ENCODE measurements at places on chromosomes 3 and 15.

DNA sequence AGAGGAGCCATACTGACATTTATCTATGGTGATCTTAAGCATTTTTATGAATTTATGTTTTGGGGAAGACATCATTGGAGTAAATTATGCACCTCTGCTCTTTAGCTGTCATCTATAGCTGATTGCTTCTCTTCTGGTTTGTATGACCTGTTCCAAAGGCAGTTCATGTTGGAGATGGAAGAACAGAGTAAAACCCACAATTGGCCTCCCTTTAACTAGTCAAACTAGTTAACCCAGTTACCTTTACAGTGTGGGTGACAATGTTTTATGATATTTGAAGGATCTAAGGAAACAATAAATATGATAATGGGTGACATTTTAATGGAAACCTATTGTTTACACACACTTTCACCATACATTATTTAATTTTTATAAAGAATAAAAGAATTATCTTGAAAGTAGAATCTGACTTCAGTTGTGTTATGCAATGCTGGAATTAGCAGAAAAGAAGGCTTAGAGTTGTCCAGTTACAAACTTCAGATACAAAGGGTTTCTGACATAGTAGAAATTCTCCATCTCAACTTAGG is 263.5 kb downstream of the NFKBIZ start:
- no peak for DNase-seq

DNA sequence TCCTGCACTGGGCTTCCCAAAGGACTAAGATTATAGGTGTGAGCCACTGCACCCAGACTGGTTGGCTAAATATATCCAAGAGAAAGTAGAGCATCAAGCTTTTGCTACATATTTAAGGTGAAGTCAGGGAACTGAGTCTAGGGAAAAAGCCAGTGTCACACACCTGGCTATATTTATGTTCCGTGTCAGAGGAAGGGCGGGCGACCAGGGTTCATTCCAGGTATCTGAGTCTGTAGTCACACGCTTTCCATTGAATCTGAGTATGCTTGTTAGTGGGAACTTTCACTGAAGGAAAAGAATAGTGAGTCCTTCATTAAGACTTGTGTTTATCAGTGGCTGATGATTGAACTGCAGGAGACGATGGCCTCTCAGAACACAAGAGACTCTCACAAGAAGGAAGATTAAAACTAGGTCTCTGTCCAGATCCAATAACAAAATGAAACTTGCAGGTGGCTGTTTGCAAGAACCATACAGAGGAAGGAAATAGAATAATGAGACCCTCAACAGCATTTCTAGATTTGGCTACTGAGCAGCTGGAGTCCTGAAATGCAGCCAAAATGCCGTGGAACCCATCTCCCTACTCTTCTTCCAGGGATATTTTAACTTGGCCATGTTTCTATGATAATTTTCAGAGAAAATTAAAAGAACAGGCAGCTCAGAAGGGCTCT is 276.3 kb downstream of the THSD4 start:
- no peak for DNase-seq

GRCh38 chr3:74360406-74360805 is 254.1 kb downstream of the CNTN3 start:
- DNase-seq, result no peak

DNA sequence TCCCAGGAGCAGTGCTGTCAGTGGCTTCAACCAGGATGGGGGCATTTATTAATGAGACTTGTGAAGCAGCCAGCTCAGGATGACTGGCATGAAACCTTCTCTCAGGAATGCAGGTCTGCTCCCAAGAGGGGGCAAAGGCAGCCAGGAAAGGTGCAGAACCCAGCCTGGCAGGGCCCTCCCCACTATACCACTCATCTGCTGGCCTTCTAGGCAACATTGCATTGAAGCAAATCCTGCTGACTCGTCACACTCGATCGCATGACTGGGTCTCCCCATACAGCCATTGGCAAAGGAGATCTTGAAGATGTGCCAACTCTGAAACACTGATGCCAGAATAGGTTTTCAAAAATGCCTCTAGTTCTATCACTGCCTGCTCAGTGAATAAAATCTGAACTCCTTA is 65.7 kb upstream of the CMTM7 start:
- peak; percentile 7 for DNase-seq

GRCh38 chr3:131047582-131047981 is 20.9 kb downstream of the NEK11 start:
- no peak for DNase-seq

- DNase-seq, result no peak
Observed at GRCh38 chr3:152156880-152157279, 111.8 kb upstream of the MBNL1 start.

- peak; percentile 63 for DNase-seq
Observed at GRCh38 chr3:56251343-56251945, 216.8 kb downstream of the ERC2 start.

- no peak for DNase-seq
Observed at GRCh38 chr15:54149115-54149531, 170.9 kb downstream of the UNC13C start.

GRCh38 chr3:140092848-140093536 is 158.0 kb downstream of the CLSTN2 start:
- DNase-seq, result no peak

GRCh38 chr3:189756582-189757078 is 125.4 kb downstream of the TP63 start:
- no peak for DNase-seq
